ENCODE measurements at places on chromosomes 5 and 9.

GRCh38 chr5:172150514-172151425 lies 37.3 kb downstream of the STK10 start:
- no peak for DNase-seq

DNA sequence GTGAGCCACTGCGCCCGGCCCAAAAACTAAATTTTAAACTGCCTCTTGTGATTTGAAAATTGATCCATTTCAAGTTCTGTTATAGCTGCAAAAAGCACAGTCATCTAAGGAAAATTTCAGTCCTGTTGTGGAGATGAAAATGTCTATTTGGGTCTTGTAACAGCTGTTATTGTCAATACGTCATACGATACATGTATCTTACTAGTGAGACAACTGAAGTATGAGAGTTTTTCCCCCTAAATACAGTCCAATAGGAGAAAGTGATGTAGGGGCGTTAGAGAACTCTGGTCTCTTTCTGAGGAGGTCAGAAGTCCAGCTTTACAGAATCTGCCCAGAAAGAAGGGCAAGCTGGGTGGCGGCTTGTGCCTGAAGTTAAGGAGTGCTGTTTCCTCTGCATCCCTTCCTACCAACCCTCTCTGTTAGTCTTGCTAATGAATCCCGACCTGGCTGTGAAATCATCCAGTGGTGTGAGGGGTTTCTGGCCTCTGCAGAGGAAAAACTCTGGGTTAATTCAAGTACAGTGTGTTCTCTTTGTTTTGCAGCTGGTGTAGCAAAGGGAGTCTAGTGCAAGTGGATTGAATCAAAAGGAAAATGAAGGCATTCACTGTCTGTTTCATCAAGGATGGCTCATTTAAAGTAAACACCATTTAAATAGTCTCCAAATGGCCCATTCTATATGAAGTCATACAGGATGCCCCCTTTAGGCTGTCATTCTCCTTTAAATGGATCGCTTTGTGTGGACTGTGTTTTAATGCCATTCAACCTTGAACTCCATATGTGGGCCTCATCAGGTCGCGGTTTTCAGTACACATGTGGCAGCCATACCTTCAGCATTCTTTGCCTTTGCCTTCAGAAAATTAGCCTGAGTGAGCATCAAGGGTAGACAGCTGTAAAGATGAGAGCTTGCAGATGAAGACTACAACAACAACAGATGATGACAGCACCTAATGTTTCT lies 59.0 kb downstream of the AOPEP start:
- DNase-seq: no peak

DNA sequence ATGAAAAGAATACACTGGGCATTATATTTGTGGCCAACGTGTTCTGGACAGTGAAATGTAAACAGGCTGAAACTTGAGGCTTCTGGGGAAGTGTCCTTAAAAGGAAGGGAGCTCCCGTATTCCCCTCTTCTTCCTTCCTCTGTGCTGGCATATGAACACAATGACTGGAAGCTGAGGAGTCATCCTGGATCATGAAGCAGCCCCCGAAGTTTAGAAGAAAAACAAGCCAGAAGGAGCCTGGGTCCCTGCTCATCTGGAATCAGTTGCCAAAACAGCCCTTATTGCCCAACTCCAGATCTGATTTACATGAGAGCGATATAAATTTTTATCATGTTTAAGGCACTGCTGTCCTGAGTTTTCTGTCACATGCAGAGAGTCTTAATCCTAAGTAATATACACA lies 65.4 kb upstream of the SLC1A1 start:
- DNase-seq: no peak

- peak; percentile 47 for DNase-seq
Measured at GRCh38 chr5:170302653-170303501, 5.3 kb upstream of the LCP2 start.

DNA sequence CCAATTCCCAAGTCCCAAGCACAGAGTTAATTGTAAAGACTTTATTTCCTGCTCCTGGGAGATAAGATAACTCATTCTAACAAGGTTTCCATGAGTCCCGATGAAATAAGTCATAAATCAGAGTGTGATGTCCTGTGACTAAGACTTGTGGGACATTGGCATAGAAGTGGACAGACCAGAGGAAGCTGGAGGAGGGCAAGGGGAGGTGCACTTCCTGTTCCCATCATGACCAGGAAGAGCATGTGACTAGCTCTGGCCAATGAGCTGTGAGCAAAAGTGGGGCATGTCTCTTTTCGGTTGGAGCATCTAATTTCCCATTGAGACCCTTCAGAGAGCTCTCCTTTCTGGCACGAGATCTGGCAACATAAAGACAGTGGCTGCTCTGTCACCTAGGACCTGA lies 100.4 kb downstream of the ZNF354C start:
- DNase-seq: no peak

DNA sequence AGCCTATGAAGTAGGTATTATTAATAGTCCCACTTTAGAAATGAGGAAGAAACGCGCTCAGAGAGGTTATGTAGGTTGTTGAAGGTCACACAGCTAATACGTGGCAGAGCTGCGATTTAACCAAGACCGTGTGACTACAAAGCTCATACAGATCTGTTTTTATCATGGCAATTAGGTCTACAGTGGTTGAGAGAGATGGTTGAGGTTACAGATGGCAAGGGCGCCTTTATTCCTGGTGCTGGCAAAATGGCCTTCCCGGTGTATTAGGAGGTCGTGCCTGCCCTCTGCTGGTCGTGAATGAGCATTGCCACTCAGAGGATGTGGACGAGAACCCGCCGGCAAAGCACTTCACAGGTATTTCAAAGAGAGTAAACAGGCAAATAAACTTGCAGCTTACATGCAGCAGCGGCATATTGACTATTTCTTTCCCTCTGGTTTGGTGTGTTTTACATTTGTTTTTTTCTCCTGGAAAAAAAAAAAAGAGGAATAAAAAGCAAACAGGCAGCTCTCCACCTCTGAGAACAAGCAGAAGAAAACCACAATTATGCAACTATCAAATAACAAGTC lies 65.3 kb upstream of the EGFLAM start:
- DNase-seq: peak; percentile 2

GRCh38 chr9:136013116-136013515 lies 51.9 kb upstream of the UBAC1 start:
- DNase-seq: no peak

- DNase-seq: no peak
Measured at GRCh38 chr9:34197756-34198711, 19.2 kb downstream of the UBAP1 start.
